ENCODE measurements at places on chromosomes 6 and 20.

GRCh38 chr6:164690241-164690640 lies 619.2 kb downstream of the C6orf118 start:
- no peak for DNase-seq

DNA sequence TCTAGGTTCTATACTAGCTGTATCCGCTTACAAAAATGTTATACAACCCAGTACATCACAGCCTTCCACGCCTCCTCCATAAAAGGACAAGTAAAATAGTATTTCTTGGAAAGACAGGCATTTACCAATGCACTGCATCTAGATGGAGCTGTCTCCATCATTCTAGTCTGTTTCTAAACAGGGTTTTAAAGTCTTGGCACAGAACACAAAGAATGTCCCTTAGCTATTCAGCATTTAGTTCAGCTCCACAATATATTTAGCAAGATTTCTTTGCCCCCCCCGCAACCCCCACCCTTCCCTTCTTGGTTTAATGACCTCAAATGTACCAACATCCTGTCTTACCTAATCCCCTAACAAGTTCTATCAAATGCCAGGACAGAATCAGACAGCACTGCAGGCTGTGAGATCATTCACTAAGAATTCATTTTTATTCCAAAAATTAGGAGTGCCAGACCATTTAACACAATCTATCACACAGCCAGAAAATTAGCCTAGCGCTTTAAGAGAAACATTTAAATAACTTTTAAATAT lies 198.6 kb downstream of the BACH2 start:
- DNase-seq, result no peak

- DNase-seq, result no peak
Measured at GRCh38 chr6:89925826-89926225, 31.6 kb downstream of the GJA10 start.

DNA sequence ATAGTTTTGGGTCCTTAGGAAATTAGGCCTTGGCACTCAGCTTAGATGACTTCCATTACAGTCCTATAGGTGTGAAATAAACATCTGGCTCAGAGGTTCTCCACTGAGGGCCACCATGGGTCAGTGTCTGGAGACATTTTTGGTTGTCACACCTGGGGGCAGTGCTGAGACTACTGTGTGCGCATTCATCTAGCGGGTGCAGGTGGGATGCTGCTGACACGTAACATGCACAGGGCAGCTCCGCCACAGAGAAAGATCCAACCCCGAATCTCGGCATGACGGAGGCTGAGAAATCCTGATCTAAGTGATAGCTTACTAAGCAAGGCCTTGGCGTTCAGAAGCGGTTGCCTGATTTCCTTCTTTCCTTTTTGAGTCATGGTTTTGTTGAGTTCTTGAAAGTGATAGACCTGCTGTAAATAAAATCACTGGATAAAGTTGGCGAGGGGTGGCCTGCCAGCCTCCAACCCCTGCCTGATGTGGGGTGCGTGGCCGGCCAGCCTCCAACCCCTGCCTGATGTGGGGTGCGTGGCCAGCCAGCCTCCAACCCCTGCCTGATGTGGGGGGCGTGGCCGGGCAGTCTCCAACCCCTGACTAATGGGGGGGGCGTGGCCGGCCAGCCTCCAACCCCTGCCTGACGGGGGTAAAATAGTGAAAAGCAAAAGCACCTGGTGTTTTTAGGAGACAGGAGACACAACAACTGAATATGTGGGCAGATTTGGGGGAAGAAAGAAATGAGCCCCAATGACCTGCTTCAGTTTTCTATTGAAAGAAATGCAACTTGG lies 158.1 kb downstream of the CDH26 start:
- no peak for DNase-seq

DNA sequence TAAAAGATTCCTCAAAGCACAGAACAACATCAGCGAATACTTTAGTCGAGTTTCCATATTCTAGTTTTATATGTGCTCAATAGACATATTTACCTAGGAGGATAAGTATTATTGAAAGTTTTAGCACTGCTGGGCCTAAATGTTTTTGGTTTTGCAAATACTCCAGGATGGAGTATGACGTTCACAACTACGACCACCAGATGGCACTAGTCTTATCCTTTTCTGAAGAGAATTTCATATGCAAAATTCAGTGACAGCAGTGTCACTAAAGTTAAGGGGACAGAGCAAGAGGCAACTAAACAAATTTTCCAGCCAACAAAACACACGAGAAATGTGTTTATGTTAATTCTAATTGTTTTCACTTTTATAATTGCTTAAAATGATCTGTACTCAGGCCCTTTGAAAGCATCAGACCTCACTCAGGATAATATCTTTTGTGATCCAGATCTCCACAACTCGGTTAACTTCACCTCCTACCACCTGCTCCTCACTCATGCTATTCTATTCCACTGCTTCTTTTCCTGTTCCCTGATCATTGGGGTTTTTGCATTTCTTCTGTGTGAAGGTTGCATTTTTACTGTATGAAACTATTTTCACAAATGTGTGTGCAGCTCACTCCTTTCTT lies 220.8 kb downstream of the TRDN start:
- peak; percentile 72 for DNase-seq

GRCh38 chr20:17505636-17506517 lies 25.3 kb downstream of the BFSP1 start:
- no peak for DNase-seq

Data from mucosa of descending colon (tissue), 3 donors.